ENCODE measurements at places on chromosomes 13 and 19.

- DNase-seq = no peak
These were observed 93.9 kb downstream of the COL4A2 start for GRCh38 chr13:110400786-110401533.

GRCh38 chr19:13830741-13831536, 35.7 kb downstream of the ZSWIM4 start:
- no peak for DNase-seq

DNA sequence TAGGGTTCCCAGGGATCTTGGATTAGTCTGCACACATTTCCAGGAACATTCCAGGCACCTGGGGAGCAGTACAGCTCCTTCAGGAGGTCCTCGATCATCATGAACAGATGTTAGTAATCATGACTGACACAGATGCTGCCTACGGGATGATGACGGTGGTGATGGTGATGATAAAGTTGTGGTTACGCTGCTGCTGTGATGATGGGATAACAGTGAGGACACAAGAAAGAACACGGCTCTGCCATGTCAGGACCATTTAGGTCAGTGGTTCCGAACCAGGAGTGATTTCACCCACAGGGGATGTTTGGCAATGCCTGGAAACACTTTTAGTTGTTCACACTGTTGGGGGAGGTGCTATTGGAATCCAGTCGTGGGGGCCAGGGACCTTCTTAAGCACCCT, 1193.0 kb downstream of the UQCRFS1 start:
- DNase-seq = no peak

DNA sequence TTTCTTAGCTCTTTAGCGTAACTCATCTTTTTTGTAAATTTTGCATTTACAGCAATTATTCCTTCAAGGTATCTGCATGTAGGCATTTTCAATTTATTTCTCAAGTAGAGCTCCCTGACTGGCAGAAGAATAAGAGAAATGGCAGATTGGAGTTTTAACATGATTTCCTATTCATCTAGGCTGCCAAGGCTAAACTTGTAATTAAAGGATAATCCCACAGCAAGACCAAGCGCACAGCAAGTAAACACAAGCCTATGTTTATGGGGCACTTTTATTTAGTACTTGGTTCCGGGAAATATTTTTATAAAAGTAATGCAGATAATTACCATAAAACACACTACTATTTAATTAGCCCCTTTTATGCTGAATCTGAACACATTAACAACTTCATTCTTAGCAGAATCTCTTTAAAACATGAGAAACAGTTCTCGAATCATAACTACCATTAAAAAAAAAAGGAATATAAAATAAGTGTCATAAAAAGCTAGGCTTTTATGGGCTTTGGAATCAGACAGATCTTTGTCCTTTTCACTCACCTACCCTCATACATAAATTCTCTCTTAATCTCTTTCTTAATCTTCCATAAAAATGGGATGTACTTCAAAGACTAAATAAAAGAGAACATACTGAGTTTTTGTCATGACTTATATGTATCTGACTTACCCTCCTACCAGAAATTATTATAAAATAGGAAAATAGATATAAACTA, 961.6 kb upstream of the MIR17HG start:
- DNase-seq = no peak

GRCh38 chr13:50410921-50411746, 395.9 kb downstream of the KCNRG start:
- DNase-seq = no peak

DNA sequence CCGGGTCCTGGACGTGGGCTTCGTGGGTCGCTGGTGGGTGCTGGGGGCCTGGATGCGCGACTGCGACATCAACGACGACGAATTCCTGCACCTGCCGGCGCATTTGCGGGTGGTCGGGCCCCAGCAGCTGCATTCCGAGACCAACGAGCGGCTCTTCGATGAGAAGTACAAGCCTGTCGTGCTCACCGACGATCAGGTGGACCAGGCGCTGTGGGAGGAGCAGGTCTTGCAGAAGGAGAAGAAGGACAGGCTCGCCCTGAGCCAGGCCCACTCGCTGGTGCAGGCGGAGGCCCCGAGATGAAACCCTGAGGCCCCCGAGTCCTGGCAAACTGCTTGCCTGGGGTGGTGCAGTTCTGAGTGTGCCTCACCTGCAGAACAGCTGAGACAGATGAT, 787 bp downstream of the TIMM29 start:
- no peak for DNase-seq

All from Right ventricle myocardium superior (tissue), 1 donor.